ENCODE measurements at places on chromosomes 13 and 19.

- no peak for DNase-seq
Measured at GRCh38 chr19:45462174-45462573, 5.6 kb upstream of the FOSB start.

- DNase-seq: no peak
Measured at GRCh38 chr19:16223746-16224145, 26.0 kb downstream of the AP1M1 start.

GRCh38 chr19:15810335-15810734 is 5.1 kb downstream of the OR10H1 start:
- DNase-seq: no peak

DNA sequence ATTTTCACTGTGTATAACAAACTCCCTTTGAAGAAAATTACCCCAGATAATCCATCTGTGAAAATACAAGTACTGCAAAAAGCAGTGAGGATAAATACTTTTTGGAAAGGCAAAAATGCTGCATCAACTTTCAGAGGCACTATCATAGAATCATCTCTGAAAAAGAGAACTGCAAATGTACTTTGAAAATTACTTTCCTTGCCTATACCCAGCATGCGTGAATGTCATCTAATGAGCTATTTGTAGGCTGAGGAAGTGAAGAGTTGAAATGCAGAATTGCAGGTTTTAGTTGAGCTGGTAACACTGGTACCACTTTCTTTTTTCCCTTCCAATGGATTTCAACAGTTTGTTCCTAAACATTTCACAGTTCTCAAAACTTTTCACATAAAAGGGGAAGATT is 196.7 kb downstream of the TBC1D4 start:
- DNase-seq: no peak

- DNase-seq: no peak
Measured at GRCh38 chr13:51998723-51999509, 12.3 kb downstream of the ATP7B start.

DNA sequence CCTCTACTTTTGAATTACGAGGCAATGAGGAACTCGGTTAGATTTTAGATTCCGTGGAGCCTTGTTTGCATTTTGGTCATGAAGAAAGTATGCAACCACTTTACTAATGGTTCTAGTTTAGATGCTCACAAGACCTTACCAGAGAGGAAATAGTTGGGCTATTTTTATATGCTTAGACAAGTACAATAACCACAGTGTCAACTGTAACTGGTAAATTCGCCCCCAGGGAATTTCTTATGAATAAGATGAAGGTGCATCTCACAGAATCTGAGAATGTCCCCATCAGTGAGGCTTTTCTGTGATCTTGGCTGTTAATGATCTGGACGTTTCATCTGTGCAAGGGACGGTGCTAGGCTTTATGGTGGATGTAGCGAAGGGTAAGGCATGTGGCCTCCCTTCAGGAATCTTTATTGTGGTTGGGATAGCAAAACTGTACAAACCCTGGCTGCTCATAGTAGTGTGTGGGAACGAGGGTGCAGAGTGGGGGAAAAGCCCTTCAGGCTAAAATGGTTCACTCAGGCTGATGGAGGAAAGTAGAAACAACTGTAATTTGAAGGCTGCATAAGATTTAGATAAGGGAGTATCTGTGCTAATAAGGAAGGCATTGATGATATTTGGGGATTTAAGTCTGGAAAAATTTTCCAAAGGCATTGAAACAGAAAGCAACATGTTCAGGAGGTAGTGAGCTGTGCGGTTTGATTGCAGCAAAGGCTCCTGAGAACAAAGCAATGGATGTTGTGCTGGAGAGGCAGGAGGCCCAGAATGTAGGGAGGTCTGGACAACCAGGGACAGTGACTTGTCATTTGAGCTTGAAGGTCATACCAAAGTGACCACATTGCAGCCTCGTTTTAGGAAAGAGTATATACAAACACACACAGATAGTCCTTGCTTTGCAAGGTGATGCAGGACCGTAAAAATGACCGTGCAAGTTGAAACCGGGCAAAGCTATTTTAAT is 28.4 kb downstream of the UBAC2 start:
- no peak for DNase-seq

DNA sequence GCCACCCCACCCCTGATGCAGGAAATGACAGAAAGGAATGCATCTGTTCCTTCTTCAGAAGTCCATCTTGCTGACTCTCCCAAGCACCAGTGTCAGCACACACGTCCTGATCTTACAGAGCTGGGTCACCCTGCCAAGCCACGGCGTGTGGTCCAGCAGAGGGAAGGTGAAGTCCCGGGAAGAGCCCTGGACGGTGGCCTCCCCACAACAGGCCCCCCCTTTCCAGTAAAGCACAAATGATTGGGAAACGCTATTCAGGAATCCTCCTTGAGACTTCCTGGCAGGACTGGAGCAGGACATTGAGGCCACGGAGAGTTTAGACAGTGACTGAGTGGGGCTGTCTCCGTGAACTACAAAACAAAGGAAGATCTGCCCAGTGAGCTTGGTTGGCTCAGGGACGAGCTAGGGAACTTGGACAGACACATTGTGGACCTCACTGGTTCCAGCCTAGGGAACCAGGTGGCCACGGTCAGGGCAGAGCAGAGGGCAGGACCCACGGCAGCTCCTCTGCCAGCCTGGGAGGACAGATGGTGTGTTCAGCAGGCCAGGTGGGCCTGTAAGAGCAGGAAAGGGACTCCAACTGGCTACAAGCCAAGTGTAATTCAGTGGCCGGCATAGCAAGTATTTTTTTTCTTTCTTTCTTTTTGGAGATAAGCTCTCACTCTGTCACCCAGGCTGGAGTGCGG is 41.7 kb downstream of the ELL start:
- no peak for DNase-seq

DNA sequence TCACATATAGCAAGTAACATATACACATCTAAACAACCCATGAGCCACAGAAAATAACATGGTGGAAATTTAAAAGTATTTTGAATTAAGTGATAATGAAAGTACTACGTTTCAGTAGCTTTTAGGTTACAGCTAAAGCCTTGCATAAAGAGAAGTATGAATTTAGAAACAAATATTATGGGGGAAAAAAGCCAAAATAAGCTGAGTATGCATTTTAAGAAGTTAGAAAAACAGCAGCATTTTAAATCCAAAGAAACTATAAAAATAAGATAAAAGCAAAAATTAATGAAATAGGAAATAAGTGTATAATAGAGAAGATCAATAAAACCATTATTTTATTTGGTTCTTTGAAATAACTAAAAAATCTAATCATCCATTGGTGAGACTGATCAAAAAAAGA is 89.8 kb upstream of the ARHGEF7 start:
- DNase-seq: no peak

DNA sequence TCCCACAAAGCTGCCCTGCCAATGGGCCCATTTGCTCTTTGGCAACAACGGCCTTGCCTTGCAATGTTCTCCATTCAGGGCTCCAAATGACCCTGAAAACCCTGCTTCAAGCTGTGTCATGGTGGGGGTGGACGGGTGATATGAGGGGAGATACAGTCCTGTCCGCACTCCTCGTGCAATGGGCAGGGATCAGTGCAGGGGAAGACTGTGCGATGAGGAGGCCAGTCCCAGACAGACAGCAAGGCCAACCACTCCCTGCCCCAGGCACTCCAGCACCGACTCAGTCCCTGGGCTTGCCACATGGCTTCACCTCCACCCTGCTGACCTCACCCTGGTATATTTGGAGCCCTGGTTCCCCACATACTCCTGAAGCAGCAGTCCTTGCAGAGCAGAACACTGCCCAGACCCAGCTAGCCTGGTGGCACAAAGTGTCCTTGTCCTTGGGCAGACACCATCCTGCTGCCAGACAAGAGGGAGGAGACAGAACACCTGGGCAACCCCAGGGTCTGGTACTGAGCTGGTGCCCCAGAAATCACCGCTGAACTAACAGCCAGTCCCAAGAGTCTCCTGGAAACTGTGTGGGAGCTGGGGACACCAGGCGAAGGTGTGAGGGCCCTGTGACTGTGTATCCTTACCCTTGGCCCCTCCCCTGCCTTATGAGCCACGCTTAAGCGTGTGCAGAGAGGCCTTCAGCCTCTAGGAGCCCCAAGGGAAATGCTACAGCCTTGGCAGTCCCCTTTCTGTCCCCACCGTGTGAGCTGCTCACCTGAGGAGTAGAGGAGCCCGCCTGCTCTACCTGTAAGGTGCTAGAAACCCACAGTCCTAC is 9.1 kb upstream of the SLC35E1 start:
- DNase-seq: no peak

GRCh38 chr19:53504885-53505284 is 33.1 kb upstream of the ZNF331 start:
- no peak for DNase-seq

DNA sequence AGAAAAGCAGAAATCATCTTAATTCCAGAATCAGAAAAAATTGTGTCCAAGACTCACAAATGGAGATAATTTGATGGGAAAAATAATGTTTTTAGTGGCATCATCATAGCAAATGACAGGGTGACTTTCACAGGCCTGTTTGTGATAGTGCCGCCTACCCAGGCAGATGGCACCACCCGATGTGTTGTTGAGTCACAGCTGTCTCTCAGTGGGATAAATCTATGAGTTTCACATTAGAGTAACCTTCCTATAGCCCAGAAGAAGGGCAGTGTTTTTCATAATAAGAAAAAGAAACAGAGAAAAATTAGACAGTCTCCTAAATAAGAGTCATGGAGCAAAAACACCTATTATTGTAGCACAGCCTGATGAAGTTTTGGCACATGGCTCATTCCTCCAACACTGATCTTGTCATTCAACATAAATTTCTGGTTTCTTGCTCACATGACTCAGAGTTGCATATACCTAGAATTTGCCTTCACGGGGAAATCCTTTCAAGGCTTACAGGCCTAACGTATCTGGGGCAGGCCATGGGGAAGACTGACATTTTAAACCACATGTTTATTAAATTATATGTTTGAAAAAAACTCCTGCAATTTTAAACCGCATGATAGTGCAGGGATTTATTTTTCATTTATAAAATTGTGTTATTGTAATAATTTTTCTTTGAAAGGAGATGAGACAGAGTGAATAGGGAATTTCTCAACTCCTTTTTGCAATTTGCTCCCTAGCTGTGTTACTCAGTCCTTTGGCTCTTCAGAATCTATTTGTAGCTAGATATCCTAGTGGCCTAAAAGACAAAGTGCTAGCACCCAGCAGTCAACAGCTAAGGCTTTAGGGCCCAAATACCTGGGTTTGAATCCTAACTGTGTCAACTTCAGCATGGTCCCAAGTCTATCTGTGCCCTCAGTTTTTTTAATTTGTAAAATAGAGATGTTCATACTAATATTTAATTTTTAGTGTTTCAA is 393.7 kb downstream of the NDFIP2 start:
- DNase-seq: no peak

GRCh38 chr19:6092329-6093286 is 17.7 kb downstream of the RFX2 start:
- no peak for DNase-seq

DNA sequence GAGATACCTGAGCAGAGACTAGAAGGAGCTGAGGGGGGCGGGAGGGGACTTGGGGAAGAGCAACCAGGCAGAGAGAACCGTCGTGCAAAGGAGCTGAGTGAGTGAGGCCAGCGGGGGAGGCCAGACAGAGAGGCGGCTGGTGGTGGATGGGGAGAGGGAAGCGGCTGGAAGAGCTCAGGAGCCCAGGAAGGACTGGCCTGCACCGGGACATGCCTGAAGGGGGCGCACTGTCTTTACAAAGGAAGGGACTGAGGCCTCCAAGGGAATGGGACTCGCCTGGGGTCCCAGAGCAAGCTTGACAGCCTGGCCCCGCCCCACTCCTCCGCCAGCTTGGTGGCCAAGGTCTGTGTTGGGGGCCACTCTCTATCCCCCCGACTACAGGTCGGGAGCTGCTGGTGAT is 14.9 kb downstream of the ONECUT3 start:
- DNase-seq: no peak

DNA sequence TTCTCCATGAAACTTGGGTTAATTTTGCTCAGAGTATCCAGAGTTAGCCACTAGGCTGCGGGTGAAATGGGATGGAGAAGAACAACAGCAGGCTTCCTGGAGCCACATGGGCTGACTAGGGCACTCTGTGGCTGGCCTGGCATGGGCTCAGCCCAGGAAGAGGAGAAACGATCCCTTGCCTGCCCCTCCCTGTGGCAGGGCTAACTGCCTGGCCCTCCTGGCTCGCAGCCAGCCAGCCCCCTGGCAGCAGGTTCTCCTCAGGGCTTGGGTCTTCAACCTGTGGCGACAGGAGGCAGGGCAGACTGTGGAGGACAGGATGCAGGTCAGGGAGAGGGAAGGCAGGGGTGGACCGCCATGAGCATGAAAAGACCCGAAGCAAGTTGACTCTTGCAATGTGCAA is 78.7 kb upstream of the GPR183 start:
- no peak for DNase-seq

GRCh38 chr13:37074703-37075102 is 15.2 kb upstream of the SUPT20H start:
- no peak for DNase-seq

DNA sequence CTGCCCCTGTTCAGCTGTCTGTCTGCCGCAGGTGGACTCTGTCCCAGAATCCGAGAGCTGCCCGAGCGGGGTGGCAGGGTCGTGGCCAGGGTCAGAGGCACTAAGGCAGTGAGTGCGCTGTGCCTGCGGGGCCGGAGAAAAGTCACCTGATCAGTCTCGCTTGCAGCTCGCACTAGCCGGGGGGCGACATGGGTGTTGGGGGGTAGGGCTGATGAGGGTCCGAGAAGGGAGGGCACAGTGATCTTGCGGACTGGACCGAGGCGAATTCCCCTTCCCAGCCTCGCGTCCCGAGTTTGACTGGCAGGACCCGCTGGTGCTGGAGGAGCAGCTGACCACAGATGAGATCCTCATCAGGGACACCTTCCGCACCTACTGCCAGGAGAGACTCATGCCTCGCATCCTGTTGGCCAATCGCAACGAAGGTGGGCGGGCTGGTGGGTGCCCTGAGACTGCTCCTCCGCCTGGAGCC is 627 bp downstream of the GCDH start:
- DNase-seq: no peak

All from effector CD4-positive, alpha-beta T cell (primary cell).